Brain (organoid and tissue), 16 donors: ENCODE measurements at places on chromosomes 1 and 21.

GRCh38 chr1:159934136-159935039, 9.1 kb upstream of the TAGLN2 start:
- no peak for DNase-seq

DNA sequence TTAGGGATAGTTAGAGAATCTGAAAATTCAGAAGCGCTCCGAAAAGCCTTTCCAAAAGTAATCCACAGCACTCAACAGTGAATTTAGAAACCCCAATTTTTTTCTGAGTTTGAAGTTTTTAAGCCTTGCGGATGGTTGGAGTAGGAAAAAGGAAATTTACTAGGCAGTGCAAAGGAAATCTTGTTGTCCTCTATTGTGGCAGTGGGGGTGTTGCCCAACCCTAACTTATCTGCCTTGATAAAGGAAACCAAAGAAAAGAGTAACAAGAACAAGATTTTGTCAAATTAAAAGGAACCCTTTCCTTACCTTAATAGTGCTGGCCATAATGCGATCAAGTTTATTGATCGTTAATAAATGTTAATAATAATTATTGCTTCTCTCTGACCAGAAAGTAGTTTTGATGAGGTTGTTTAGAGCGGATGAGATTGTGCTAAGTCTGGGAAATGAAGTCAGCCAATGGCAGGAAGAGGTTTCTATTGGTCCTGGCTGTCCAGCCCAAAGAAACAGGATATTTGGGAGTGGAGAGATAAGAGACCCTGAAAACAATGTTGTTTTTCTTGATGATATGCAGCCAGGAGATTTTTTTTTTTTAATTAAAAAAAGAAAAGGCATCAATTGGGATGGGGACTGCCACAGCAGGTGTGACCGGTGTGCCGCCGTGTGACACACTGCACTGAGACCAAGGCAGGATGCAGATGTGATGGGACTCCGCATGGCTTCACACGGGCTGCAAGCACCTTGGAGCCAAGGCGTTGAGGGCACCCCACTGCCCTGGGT, at the start of gene ERG:
Gene ERG, minus strand, starts transcription at position 421 of the 777 bp plus-strand sequence. Its CDS starts 97 bp downstream, at position 324.
- DNase-seq, result no peak

- DNase-seq, result no peak
Observed at GRCh38 chr1:198837278-198838021, 198.6 kb downstream of the PTPRC start.

DNA sequence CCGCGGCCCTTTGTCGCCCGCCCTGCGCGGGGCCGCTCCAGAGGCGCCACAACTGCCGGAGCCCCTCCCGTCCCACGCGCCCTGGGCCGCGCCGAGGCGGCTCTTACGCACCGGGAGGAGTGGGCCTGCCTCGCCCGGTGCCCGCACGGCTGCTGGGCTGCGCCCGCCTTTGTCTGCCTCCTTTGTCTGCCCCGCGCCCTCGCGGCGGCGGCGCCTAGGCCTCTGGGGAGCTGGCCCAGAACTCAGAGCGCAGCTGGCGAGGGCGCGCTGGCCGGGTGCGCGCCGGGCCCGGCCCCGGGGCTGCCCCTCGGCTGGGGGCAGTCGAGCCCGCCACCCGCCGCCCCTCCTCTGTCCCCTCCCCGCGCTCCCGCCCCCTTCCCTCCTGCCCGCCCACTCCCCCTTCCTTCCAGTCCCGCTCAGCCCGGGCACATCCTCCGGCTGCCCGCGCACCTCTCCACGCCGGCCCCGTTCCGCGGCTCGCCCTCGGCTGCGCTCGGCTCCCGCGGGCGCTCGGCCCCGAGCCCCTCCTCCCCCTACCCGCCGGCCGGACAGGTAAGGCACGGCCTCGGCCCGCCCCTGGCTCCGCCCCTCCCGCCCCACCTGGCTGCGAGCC, at the start of gene DRAXIN:
Gene DRAXIN, plus strand, starts transcription at position 409 of the 613 bp plus-strand sequence. CDS start 14,549 bp downstream, outside the sequence.
- DNase-seq, result peak; percentile 89

DNA sequence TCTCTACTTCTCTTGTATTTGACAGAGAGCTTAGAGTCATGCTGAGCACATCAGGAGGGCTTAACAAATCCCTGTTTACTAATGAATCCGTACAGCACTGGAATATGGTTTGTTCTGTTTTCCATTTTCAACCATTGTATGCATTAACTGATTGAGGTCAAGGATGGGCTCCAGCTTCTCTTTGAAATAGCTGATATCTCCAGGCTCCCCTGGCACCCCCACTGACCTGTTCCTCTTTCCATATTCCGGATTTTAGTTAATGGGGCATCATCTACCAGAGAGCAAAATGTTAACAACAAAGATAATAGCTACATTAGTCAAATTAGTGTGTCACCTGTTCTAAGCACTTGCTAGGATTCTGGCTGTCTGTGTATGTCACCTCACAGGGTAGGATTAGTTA, 57.6 kb downstream of the NENF start:
- peak; percentile 24 for DNase-seq

- no peak for DNase-seq
Observed at GRCh38 chr1:197715806-197716205, 59.5 kb downstream of the DENND1B start.

GRCh38 chr1:209705033-209705598, 470 bp downstream of the HSD11B1 start:
- no peak for DNase-seq

- no peak for DNase-seq
Observed at GRCh38 chr1:59502009-59502691, 205.3 kb downstream of the FGGY start.

- no peak for DNase-seq
Observed at GRCh38 chr1:44720281-44720680, 10.7 kb downstream of the RNU5D-1 start.

DNA sequence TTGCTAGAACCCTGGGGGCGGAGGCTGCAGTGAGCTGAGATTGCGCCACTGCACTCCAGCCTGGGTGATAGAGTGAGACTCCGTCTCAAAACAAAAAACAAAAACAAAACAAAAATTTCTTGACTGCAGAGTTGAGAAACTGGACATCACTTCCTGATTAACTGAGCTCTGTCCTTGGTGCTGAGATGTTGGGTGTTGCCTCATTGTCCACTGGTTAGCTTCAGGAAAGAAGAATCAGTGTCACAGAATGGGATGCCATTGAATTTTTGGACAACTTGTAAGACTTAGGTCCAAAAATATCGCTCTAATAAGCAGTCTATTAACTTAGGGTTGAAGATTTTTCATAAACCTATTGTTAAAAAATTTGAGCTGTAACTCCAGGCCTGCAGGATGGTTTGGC, 23.8 kb upstream of the KCNA10 start:
- no peak for DNase-seq

DNA sequence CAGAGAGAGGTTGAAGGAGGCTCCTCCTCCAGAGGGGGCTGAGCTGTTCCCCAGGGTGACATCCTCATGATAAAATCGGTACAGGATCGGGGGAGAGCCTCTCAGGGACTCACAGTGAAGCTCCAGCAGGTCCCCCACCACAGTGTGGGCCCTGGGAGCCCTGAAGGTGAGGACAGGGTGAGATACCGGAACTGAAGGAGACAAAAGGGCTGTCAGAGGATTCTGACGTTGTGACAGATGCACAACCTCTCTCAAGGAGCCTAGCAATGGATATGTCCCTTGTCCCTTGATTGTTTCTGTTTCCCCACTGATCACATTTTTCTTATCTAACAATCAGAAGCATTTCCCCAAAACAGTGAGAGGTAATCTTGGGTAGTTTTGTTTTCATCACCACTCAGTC, 5.2 kb downstream of the FCRL3 start:
- DNase-seq, result no peak

DNA sequence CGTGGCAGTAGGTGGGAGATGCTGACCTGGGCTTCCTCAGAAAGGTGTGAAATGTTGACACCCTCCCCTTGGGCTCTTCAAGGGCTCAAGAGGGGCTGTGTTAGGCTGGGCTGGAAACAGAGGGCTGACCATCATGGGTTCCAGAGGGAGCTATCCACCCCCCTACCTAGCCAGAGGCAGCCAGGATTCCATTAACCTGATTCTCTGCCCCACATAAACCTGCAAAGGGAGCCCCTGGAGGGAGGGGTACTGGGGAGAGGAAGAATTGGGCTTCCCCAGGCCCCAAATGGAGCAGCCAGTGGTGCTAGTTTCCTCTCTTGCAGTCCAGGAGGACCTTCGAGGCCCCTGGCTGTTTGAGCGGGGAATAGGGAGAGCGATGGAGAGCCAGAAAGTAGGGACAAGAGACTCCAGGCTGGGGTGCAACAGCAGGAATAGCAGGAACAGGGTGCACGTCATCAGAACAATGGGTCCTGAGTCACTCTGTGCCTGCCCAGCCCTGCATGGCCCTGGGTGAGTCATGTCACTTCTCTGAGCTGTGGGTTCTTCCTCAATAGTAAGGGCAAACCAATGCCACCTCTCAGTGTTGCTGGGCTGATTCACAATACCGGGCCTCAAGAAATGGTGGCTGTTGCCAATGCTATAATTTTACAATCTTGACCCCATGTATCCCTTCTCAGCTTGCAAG, 121.2 kb downstream of the EPHB2 start:
- DNase-seq, result no peak

DNA sequence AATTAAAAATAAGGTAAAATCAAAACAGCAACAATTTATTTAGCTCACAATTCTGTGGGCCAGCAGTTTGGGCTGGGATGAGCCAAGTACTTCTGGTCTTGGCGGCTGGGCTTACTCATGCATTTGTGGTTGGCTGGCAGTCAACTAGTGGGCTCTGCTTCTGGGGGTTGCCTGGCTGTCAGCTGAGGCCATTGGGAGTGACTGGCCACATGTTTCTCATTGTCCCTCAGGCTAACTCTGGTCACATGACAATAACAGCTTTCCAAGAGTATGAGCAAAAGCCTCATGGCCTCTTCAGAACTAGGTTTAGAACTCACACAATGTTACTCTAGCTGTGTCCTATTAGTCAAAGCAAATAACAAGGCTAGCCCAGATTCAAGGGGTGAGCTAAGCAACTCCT, 15.6 kb upstream of the CHIA start:
- DNase-seq, result no peak

DNA sequence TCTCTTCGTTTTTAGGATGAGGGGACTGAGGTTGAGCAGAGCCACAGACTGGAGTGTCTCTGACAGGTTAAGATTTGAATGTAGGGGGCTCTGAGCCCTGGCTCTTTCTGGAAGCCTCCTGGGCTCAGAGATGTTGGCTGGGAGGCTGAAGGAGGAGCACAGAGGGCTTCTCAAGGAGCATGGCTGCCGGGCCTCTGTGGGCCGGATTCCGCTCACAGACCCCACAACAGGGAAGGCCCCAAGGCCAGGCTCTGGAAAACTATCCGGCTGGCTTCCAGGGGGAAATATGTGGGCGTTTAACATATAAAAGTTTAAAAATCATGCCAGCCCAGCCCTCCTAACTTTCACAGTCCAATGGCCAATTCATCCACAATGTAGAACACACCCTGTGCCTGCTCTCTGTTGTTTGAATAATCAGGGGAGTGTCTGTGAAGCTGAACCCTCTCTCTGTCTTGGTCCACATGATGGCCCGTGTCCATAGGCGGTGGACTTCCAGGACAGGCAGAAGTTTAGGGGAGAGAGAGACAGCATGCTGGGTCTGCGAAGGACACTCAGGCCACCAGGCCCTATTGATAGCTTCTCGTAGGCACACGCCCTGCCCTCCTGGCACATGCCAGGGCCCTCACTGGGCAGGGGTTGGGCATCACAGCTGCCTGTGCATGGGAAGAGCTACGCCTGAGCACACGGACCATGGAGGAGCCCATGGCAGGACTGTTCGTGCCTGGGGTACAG, 10.8 kb downstream of the OBSCN start:
- DNase-seq, result no peak

GRCh38 chr1:87786861-87787545, 458.3 kb downstream of the LMO4 start:
- peak; percentile 14 for DNase-seq

DNA sequence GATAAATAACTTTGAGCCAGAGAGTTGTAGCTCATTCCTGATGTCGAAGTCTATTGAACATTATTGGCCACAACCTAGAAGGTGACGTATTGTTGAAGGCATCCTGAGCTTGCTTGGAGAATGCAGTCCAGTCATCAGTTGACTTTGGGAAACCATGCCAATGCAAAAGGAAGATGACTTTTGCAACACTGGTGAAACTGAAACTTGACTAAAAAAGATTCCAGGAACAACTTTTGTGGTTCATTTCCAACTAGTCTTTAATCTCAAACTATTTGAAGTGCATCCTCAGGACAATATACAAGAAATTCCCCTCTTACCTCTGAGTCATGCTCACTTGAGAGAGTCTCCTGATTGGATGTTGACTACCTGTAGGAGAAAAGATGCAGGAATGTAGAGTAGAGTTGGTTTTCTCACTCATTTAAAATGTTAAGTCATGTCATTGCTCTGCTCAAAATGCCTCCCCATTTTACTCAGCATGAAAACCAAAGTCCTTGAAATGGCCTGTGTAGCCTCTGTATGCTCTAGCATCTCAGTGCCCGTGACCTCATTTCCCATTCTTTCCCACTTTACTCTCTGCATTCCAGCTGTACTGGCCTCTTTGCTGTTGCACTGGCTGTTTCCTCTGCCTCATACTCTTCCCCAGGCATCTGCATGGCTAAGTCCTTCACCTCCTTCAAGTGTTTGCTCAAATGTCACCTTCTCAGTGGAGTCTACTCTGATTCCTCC, 24.4 kb upstream of the LEPR start:
- no peak for DNase-seq

DNA sequence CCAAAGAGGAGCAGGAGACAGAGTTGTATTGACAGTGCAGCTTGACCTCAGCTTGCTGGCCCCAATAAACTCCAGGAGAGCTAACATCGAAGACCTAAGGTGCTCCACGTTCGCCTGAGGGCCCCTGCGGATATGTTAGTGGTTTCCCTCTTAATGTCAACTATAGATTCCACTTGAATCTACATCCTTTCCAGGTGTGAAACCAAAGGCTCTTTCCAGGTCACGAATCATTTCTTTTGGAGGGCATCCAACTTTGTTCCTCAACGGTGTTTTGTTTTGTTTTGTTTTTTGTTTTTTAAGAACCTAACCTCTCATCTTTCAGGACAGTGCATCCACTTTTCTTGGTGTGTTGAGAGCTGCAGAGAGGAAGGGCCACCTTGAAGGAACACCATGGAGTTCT, 267.6 kb upstream of the SGIP1 start:
- DNase-seq, result no peak

GRCh38 chr21:21216047-21216446, 217.8 kb downstream of the NCAM2 start:
- no peak for DNase-seq

DNA sequence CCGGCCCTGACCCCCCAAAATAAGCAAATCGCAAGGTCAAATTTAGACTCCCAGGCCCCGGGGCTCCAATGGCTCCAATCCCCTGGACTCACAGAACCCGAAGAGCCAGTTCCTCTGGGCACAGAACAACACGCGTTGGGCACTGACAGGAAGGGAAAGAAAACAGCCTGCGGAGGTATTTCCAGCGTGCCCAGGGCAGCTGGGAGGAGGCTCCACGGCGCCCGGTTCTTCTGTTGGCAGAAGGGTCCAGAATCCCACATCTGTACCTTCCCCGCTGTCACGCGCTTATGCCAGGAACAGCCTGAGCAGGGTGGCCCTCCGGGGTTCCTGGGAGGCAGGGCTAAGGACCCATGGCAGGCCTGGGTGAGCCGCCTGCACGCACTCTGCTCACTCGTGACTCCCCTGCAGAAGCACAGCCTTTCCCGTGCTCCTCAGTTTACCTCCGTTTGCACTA, 85.5 kb downstream of the RIPK4 start:
- no peak for DNase-seq

DNA sequence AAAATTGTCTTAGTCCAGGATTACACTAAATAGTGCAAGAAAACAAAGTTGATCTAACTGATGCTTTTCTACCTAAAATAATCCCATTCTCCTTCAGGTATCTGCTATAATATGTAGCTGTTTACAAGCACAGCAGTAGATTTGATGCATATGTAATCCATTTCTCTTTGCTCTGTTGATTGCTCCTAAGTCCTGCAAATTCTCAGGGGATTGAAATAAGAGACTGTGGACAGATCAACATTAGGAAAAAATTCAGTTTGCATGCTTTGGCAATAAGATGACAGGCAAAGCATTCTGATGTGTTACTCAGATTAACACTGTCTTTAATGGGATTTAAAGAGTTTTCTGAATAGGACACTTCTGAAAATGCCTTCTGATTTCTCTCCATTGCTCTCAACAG, 34.7 kb downstream of the RNF11 start:
- no peak for DNase-seq
